ENCODE measurements at places on chromosomes 5 and 9.
A peak's percentile ranks its signal among the peaks of the same experiment; 100 is the strongest.

GRCh38 chr5:132296412-132297016 is 2.3 kb downstream of the SLC22A4 start:
- no peak for DNase-seq

GRCh38 chr9:90793729-90794128 is 7.9 kb upstream of the SYK start:
- no peak for DNase-seq

DNA sequence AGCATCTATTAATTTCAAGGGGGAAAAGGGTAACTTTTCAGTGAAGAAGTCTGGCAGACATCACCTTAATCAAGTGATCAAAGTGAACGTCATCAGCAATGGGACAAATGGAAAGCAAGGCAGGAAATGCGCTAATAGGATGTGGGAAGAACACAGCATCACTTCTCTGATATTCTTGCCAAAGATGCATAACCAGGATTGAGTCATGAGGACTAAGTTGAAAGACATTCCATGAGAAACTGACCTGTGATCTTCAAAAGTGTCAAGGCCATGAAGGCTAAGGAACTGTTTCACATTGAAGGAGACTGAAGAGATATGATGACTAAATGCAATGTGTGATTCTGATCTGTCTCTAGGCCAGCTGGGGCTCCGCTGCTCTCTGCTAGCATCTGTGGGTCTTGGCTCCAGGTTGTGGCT is 92.9 kb downstream of the NDFIP1 start:
- DNase-seq: no peak

GRCh38 chr9:31393240-31393639 is 991.2 kb upstream of the ACO1 start:
- DNase-seq: no peak

- peak; percentile 79 for DNase-seq
Observed at GRCh38 chr9:122347348-122348287, 23.2 kb upstream of the PTGS1 start.

GRCh38 chr5:166845044-166845443 is 1446.4 kb upstream of the WWC1 start:
- no peak for DNase-seq

- DNase-seq: no peak
Observed at GRCh38 chr9:11141357-11141756, 528.6 kb upstream of the PTPRD start.

DNA sequence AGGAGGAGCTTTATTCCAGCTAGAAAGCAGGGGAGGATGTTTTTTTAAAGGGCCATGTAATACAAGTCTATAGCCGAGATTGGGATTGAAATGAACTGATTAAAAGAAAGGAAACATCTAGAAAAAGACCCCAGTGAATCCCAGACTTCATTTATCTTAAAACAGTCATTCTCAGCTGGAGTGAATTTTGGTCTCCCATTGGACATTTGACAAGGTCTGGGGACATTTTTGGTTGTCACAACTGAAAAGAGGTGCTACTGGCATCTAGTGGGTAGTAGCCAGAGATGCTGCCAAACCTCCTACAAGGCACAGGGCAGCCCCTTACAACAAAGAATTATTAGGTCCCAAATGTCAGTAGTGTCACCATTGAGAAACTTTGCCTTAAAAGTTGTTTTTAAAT is 16.3 kb upstream of the SPINK4 start:
- no peak for DNase-seq

DNA sequence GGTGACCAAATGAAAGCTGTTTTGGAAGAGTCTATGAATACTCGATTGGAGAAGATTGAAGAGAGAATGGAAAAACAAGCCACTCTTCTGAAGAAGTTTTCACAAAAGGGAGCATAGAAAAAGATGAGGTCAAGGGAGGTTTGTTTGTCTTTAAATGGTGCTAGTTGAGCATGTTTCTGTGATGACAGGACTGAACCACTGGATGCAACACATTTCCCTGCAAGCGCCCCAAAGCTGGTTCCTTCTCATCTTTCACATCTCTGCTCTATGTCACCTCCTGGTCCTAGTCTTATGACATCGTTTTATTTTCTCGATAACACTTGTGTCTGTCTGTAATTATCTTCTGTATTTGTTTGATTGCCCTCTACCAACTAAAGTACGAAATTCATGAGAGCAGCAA is 3.8 kb upstream of the CCDC192 start:
- no peak for DNase-seq

Measured in hematopoietic multipotent progenitor cell treated with erythropoietin and hydrocortisone succinate and interleukin-3 and kit ligand, for 15 days (in vitro differentiated cells).